Naive thymus-derived CD8-positive, alpha-beta T cell (primary cell): ENCODE measurements at places on chromosomes 3 and 15. TPM values are rescaled to one million over a fixed set of nuclear protein-coding genes. Genes with fewer than 3 reads are reported as not detected.

PPP1R14D gene
- total RNA-seq: not detected

ZPLD1 gene
- not detected for total RNA-seq

SLC28A1 gene
- not detected for total RNA-seq

RRP9 gene
- total RNA-seq: 16.5 TPM

SPATA12 gene
- not detected for total RNA-seq
